ENCODE measurements at places on chromosomes 6 and 20. TPM values are rescaled to one million over a fixed set of nuclear protein-coding genes. Genes with fewer than 3 reads are reported as not detected.

The HLA-DQB1 gene
- total RNA-seq, result 12.3 TPM

The TBX18 gene
- 5.2 TPM for total RNA-seq

The SLC17A3 gene
- not detected for total RNA-seq

The TFAP2A gene
- total RNA-seq, result 0.52 TPM

The MCHR2 gene
- total RNA-seq, result not detected
